ENCODE measurements at places on chromosomes 1 and 21. TPM values are rescaled to one million over a fixed set of nuclear protein-coding genes. Genes with fewer than 3 reads are reported as not detected.

Gene PDE9A
- total RNA-seq: 9.6 TPM

Gene NTMT2
- total RNA-seq: not detected

Gene LAMB3
- 14.7 TPM for total RNA-seq

Gene FALEC
- not detected for total RNA-seq

Gene PIGR
- 0.03 TPM for total RNA-seq

Gene S100A7
- not detected for total RNA-seq

Gene AMPD2
- total RNA-seq: 128 TPM

Gene MATN1
- 0.45 TPM for total RNA-seq

Gene SLC6A17
- 0.26 TPM for total RNA-seq

Gene SOAT1
- total RNA-seq: 10.0 TPM

Gene HES5
- not detected for total RNA-seq

Gene TPTE
- 5.3 TPM for total RNA-seq

Gene SFN
- 4.2 TPM for total RNA-seq

Gene LAD1
- total RNA-seq: 6.4 TPM

Gene TINAGL1
- total RNA-seq: 421 TPM

Gene DNALI1
- not detected for total RNA-seq

Gene HP1BP3
- total RNA-seq: 298 TPM

Gene CYP4A11
- not detected for total RNA-seq

All from A375 (cell line).